ENCODE measurements at places on chromosomes 12 and 14.

DNA sequence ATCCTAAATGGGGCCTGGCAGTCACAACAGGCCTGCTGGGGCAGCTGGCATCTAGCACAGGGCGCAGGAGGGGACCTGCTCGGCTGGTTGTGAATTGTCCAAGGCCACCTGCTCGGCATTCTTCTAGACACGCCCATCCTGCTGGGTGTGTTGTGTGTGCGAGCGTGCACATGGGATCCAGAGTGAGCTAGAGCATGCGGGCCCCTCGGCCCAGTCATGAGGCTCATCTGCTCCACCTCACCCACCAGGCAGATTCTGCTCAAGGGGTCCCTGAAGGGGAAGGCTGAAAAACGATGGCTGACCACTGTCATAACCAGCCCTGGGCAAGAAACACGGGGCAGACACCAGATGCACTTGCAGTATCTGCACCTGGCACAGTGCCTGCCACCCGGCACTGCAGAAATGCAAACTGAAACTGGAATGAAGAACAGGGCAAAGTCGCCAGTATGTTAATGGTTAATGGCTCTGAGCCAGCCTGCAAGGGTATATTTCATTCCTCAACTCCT, 31.8 kb downstream of the MAX start:
- no peak for DNase-seq

- DNase-seq = no peak
Measured at GRCh38 chr14:24246765-24247212, 4.4 kb upstream of the TINF2 start.

DNA sequence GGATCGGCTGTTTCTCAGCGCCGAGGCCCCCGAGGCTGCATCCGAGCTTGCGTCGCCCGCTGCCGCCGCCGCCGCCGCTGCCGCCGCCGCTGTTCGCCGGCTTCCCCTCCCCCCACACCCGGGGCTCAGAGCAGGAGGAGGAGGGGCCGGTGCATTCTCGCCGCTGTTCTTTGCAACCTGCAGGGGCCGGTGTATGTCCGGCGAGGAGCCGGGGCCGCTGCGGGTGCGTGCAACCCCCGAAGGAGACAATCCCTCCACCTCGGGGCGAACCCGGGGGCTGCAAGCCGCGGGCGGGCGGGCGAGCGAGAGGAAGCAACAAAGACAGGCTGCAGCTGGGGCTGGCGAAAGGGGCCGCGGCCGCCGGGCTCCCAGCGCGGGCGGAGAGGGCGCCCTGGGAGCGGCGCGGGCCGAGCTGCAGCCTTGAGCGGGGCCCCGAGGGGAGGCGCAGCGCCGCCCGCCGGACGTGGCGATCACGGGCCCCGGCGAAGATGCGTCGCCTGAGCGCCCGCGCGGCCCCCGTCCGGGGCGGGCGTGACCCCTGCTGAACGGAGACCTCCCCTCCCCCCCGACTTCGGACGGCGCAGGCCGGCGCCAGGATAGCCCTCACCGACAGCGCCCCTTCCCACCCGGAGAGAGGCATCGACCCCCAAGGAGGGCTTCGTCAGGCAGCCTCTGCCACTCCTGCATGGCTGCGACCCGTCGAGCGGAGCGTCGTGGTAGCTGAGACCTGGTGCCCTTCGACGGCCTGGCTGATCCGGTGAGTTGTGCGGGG, 702 bp downstream of the FAM222A start:
- DNase-seq = no peak

DNA sequence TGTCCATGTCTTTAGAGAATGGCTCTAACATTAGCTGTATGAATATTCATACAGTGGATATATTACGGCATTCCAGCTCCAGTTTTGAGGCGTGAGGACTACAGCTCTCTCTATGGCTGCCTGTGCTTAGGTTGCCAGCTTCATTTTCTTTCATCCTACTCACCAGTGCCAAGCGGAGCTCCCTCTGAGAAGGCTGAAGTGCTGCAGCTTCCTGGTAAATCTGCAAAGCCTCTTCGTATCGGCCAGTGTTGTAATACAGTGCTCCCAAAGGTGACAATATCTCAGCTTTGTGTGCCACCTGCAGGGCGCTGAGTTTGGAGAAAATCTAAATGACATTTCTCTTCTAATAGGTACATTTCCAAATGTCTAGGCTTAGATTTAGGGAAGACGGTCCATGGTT, 19.8 kb upstream of the OVCH1 start:
- DNase-seq = no peak

GRCh38 chr12:26119391-26119989, 5.3 kb downstream of the BHLHE41 start:
- no peak for DNase-seq

GRCh38 chr14:58238252-58239243, 6.1 kb upstream of the PSMA3 start:
- DNase-seq = no peak

GRCh38 chr12:99983456-99984258, 1.1 kb downstream of the ANKS1B start:
- no peak for DNase-seq

GRCh38 chr12:19759227-19759626, 319.9 kb downstream of the AEBP2 start:
- no peak for DNase-seq

DNA sequence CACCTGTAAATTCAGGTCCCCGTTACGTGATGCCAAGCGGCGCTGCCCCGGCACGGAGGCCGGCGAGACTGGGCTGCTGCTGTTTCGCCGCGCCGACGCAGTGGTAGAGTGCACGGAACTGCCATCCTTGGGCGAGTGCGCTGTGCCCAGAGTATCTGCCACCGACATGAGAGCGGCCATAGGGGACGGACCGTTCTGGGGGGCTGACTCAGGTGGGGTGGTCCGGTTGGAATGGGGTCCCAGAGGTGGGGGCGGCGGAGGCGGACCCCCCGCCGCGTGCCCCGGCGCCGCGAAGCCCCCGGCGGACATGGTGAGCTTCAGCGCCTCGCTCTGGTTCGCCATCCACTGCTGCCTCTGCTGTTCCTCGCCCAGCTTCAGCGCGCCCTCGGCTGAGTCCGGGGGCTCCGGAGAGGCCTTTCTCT, 2.8 kb downstream of the IRF2BPL start:
- DNase-seq = no peak

DNA sequence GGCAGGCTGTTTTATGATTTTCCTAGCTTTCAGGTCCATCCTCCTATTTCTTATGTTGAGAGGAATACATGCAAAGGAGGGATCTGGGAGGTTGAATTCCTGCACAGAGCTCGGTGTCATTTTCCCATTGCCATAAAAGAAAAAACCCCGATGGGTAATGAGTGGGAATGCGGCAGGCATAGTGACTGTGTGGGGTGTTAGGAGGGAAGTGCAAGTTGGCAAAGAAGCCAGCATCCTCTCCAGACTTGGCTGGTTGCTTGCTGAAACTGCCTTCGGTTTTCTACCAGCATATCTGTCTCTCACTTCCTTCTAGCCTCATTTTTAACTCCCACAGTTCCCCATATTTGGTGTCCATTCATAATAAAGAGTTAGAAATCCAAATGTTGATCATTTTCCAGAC, 1046.1 kb downstream of the SLC6A15 start:
- no peak for DNase-seq

- DNase-seq = peak; percentile 56
Measured at GRCh38 chr12:78096909-78097597, 266.4 kb downstream of the NAV3 start.

GRCh38 chr12:130098301-130099005, 63.8 kb upstream of the FZD10 start:
- no peak for DNase-seq

DNA sequence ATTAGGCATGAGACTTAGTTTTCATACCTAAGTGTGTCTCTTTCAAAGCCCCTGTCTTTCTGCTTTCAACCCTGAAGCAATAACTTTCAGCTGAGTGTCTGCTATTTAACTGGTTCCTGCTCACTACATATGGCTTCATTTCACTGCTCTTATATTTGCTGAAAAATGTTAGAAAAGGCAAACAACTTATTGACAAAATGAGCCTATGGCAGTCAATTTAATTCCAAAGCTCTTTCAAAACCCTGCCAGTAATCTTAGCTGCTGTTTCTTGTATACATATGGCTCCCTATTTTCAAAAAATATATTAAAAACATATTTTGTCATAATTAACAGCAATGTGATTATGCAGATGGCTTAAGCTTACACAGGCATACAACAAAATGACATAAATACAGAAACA, 334.1 kb upstream of the MGAT4C start:
- no peak for DNase-seq

- DNase-seq = no peak
Measured at GRCh38 chr14:56125772-56126636, 7.8 kb downstream of the PELI2 start.

DNA sequence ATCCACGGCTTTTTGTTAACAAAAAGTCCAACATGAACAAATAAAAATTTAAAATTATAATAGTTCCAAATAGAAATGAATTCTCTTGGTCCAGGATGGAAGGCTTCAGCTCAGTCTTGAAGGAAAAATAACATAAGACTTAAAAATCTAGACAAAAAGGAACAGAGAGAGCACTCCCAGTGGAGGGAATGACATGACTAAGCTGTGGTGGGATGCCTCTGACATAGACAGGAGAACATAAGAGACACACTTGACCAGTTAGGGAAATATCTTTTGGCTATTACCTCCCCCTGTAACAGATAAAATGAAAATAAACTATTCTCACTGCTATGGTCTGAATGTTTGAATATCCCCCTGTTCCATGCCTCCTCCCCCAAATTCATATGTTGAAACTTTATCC, 106.8 kb downstream of the BBS10 start:
- DNase-seq = no peak

DNA sequence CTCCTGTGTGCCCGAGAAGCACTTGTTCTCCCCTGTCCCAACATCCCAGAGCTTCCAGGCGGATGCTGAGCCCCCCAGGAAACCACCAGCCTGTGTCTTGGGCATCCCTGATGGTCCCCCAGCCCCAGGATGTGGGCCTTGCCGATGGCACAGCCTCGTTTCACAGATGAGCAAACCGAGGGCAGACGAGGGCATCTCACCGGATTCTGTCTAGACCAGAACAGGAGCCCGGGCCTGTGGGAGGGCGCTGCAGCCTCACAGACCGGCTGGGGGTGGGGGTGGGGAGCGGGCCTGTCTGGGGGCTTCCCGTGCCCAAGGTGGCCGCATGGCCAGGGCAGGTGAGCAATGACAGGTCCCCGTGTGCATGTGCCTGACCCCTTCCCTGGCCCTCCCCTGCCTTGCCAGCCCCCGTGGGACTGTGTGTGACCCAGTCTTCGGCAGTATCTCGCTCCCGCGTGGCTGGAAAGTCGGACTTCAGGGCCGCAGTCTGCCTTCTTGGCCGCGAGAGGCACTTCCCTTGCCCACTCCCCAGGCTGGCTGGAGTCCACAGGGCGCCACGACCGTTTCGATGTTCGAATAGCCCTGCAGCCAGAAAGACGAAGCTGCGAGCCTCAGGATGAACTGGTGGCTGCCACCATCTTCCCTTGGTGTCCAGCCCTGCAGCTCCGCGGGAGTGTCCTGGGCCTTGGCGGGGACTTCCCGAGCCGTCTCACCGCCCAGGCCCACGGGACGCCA, 8.9 kb downstream of the RFLNA start:
- DNase-seq = no peak

DNA sequence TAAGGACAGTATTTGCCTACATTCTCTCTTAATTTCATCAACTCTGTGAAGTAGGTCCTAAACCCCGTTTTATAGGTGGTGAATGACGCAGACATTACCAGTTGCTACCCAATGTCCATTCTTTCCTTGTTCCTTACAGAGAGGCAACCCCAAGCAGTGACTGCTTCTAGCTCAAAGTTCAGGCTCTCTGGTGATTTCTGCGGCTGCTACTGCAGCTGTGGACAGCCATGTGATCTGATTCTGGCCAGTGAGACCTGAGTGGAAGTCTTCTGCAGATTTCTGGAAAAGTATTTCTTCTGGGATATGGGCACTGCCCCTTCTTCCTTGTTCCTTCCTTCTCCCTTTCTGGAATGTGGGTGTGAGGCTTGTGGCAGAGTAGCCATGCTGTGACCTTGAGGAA, 82.9 kb downstream of the ARF6 start:
- no peak for DNase-seq

GRCh38 chr14:60189923-60190840, 25.0 kb upstream of the DHRS7 start:
- no peak for DNase-seq

DNA sequence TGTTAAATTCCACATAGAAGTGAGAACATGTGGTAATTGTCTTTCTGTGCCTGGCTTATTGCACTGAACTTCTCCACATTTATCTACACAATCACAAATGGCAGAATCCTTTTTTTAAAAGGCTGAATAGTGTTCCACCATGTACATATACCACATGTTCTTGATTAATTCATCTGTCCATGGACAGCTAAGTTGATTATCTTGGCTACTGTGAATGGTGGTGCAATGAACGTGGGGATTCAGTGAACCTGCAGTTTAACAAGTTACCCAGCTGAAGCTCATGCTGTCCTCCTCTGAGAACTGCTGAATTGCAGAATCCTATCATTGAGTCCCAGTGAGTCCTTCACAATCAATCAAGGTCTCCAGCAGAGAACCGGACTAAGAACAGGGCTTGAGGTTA, 74.9 kb downstream of the TBK1 start:
- no peak for DNase-seq

DNA sequence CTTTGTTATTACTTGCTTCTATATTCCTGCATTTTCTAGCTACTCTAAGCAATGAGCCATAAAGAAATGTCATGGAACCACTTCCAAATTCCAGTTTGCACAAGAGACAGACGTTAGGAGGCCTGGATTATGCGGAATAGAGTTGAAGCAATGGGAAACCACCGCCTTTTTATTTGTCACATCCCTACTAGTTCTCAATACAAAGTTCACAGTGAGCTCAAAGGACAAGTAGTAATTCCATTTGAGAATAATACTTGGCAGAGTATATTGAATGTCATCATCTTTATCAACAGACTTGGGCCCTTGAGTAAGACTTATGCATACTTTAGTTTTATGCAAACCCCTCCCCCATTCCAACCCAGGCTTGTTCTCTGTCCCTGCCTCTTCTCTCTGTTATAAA, 3.7 kb upstream of the SLC15A5 start:
- DNase-seq = no peak

DNA sequence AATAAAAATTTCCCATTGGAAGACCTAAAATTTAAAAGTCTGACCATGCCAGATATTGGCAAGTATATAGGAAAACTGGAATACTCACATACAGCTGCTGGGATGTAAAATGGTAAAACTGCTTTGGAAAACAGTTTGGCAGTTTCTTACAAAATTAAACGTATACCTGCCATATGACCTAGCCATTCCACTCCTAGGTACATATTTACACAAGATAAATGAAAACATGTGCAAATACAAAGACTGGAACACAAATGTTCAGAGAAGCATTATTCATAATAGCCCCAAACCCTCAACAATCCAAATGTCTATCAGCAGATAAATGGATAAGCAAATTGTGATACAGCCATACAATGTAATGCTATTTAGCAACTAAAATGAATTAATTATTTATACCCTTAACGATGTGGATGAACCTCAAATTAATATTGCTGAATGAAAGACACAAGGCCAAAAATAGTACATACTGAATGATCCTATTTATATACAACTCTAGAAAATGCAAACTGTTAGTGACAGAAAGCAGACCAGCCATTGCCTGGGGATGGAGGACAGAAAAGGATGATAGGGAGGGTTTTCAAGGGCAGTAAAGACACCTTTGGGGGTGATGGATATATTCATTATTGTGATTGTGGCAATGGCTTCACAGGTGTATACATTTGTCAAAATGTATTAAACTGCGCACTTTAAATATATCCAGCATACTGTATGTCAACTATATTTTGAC, 21.3 kb upstream of the TCP11L2 start:
- no peak for DNase-seq

GRCh38 chr12:75571204-75571603, 59.8 kb upstream of the KRR1 start:
- DNase-seq = no peak
